ENCODE measurements at places on chromosomes 5 and 9. TPM values are rescaled to one million over a fixed set of nuclear protein-coding genes. Genes with fewer than 3 reads are reported as not detected.

DNA sequence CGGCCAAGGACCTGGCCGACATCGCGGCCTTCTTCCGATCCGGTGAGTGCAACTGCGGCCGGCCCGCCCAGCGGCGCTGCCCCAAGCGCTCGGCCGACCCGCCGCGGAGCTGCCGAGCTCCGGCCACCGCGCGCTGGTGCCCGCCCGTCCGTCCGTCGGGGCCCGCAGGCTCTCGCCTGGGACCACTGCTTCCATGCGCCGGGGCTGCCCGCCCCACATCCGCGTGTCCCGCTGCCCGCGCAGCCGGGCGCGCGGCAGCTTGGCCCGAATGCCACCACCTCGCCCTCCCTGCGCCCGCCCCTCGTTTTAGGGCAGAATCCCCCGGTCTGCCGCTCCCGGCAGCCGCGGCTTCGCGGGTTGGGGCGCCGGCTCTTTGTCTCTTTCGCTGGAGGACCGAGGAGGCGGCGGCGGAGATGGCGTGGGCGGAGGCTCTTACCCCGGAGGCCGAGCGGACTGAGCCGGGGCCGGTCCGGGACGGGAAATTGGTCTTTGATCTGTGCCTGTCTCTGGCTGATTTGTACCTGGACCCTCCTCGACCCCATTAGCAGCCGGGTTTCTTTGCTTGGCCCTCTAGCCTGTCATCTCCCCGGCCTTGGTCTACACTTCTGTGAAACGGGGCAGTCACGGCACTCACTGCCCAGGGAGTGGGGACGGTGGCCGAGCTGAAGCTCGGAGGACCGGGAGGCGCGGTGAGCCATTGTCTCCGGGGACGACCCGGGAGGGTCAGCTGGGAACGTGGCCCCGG lies 871 bp downstream of the TRIO start:
- DNase-seq: peak; percentile 79

GRCh38 chr5:18114151-18114757 lies 480.0 kb downstream of the TAF11L14 start:
- DNase-seq: no peak

DNA sequence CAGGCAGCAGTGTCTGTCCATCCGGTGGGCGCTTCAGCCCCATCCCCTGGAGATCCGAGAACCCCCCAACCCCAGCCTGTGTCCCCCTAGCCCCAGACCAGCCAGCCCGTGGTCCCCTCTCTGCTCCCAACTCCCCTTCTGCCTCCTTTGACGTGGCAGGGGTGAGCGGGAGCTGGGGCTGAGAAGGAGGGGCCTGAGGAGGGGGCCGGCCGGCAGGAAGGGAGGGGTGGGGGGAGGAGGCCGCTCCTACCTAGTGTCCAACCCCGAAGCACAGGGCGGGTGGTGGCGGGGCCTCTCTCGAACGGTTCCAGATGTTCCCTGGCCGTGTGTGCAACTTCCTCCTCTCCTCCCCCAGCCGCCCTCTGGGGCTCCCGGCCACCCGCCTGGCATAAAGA lies 31.0 kb downstream of the GOLGA2 start:
- peak; percentile 90 for DNase-seq

DNA sequence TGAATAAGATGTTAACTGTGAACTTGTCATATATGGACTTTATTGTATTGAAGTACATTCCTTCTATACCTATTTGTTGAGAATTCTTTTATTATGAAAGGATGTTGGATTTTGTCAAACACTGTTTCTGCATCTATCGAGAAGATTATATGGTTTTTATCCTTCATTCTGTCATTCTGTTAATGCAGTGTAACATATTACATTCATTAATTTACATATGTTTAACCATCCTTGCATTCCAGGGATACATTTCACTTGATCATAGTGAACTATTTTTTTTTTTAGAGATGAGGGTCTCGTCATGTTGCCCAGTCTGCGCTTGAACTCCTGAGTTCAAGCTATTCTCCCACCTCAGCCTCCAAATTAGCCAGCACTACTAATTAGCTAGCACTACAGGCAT lies 48.4 kb downstream of the F2R start:
- no peak for DNase-seq

DNA sequence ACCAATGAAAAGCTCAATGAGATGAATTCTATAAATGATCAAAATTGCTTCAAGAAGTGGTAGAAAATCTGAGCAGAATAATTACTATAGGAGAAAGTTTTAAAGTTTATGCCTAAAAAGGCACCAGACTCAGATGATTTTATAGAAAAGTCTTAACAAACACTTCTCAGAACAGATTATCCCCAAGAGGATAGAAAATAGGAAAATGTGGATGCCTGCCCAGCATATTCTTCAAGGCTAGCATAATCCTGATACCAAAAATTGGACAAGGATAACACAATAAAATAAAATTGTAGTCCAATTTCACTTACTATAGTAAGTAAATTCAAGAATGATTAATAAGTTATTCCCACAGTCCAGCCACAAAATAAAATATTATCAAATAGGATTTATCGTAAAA lies 397.0 kb downstream of the NR2F1-AS1 start:
- no peak for DNase-seq

DNA sequence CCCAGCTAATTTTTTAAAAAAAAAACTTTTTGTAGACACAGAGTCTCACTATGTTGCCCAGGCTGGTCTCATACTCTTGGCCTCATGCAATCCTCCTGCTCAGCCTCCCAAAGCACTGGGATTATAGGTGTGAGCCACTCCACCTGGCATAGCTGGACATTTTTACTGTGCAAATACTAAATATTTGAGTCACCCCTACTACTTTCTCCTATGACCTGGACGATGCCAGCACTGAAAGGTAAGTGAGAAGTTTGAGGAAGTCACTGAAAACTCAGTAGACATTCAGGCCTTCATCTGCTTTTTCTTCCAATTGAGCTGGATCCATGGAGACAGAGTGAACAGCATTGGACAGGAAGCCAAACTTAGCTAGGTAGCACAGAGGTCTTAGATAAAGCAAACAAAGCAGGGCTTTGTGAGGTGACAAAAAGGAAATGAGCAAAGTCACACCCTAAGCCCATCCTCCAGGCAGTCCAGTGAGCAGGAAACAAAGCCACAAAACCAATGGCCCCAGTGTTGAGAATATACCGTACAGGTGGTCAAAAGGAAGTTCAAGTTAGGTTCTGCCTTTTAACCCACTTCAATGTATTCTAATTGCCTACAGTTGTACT lies 192.6 kb upstream of the RASA1 start:
- DNase-seq: no peak

DNA sequence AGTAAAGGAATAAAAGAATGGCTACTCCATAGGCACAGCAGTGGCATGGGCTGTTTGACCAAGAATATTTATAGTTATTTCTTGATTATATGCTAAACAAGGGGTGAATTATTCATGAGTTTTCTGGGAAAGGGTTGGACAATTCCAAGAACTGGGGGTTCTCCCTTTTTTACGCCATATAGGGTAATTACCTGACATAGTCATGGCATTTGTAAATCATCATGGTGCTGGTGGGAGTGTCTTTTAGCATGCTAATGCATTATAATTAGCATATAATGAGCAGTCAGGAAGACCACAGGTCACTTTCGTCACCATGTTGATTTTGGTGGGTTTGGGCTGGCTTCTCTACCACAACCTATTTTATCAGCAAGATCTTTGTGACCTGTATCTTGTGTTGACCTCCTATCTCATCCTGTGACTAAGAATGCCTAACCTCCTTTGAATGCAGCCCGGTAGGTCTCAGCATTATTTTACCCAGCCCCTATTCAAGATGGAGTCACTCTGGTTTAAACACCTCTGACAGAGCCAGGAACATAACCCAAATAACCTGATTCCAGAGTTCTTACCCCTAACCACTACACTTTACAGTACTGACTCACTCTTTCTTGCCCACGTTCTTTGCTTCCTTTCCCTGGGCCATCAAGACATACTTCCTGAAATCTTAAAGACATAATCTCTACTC lies 25.0 kb upstream of the MRPS30 start:
- no peak for DNase-seq

GRCh38 chr9:21831841-21832509 lies 29.5 kb downstream of the MTAP start:
- no peak for DNase-seq

The NUTM2G gene
- total RNA-seq: not detected

The GADD45G gene
- 7.3 TPM for total RNA-seq

The PCDHGA2 gene
- total RNA-seq: 4.7 TPM

The LIFR gene
- total RNA-seq: 90.1 TPM

The WDR41 gene
- total RNA-seq: 45.2 TPM

The MAMDC2 gene
- total RNA-seq: 7.1 TPM

The ZNF658 gene
- 7.1 TPM for total RNA-seq

The PLEKHG4B gene
- 0.13 TPM for total RNA-seq

Data from kidney (tissue), 22 donors.